ENCODE measurements at places on chromosomes 3 and 15.

- DNase-seq = no peak
Measured at GRCh38 chr15:39553947-39554693, 26.8 kb upstream of the THBS1 start.

DNA sequence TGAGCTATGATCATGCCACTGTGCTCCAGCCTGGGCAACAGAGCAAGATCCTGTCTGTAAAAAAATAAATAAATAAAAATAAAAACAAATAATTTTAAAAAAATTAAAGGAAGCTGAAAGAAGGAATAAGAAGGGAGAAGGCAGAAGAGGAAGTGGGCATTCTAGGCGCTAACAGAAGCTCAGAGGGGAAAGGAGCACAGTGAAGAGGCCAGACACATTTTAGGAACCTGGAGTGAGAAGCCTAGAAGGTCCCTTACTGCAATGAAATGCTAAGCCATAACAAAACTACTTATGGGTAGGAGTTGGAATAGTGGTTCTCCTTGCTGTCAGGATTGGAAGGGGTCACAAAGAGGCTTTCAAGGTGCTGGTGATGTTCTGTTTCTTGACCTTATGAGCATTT, 64.0 kb downstream of the ITGB5 start:
- no peak for DNase-seq

DNA sequence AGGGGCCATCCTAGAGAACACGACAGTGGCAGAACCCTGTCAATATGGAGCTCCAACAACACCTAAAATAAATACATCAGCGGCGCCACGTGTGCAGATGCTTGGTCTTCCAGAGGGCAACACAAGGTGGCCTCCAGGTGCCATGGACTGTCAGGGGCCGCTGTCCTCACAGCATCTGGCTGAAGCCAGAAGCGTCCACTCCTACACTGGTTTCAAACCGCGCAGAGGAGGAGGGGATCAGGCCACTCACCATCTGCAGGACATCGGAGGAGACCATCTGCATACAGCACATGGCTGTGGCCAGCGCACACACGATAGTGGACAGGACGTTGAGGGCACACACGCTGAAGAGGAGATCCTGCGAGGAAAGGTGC, 118.2 kb downstream of the NSMCE3 start:
- DNase-seq = no peak

DNA sequence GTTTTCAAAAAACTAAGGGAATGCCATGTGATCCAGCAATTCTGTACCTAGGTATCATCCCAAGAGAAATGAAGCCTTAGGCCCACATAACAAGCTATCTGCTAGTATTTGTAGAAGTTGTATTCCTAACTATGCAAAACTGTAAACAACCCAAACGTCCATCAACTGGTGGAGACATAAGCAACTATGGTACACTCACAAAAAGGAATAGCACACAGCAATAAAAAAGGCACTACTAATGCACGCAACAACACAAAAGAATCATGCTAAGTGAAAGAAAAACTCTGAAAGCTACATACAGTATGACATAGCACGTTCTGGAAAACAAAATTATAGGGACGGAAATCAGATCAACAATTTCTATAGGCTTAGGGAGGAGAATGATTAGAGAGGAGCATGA, 15.3 kb downstream of the USP50 start:
- DNase-seq = no peak
